ENCODE measurements at places on chromosomes 1 and 21. TPM values are rescaled to one million over a fixed set of nuclear protein-coding genes. Genes with fewer than 3 reads are reported as not detected.

EVA1C gene
- polyA plus RNA-seq, result 5.7 TPM

- no peak for DNase-seq
Observed at GRCh38 chr1:119715542-119715941, 3.8 kb downstream of the PHGDH start.

- DNase-seq, result no peak
Observed at GRCh38 chr21:41189150-41189745, 21.3 kb downstream of the BACE2 start.

GRCh38 chr1:3060127-3060526 is 8.9 kb upstream of the PRDM16 start:
- no peak for DNase-seq
